ENCODE measurements at places on chromosomes 16 and 17.
A peak's percentile ranks its signal among the peaks of the same experiment; 100 is the strongest.

- no peak for DNase-seq
These were observed 13.9 kb downstream of the SMURF2 start for GRCh38 chr17:64648234-64648633.

GRCh38 chr16:71767060-71767900 is 41.4 kb downstream of the AP1G1 start:
- no peak for DNase-seq

GRCh38 chr17:8479431-8479947 is 43.8 kb downstream of the NDEL1 start:
- peak; percentile 82 for DNase-seq

DNA sequence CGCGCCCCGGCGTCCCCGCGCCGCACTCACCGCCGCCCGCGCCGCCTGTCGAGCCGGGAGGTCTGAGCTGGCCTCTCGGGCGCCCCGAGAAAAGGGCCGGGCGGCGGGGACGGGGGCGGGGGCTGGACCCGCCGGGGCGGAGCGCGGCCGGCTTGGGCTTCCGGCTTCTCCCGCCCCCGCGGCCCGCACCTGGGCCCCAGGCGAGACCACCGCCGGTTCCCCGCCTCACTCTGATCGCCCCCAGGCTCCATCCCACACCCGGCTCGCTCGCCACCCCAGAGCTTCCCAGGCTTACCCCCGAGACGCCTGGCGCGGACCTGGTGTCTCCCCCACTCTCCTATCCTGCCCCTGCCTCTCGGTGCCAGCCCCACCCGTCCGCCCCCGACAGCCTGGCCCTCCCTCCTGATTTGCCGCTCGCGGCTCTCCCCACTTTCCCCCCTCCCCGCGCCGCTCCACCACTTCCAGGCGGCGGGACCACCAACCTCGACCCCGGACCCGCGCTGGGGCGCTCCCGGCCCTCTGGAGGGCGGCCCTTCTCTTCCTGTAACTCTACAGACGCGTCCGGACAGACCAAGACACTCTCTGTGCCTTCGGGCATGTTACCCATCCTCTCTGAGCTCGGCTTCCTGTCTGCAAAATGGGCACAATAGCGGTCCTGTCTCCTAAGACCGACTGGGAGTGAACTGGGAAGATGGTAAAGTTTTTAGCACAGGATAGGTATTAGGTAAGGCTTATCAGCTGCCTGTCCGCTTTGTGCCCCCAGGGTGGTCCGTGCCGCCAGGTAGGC is at the start of gene LITAF:
LITAF (minus strand) TSS at position 64 of the 787 bp plus-strand sequence. CDS start 30,189 bp downstream, outside the sequence.
- peak; percentile 73 for DNase-seq

DNA sequence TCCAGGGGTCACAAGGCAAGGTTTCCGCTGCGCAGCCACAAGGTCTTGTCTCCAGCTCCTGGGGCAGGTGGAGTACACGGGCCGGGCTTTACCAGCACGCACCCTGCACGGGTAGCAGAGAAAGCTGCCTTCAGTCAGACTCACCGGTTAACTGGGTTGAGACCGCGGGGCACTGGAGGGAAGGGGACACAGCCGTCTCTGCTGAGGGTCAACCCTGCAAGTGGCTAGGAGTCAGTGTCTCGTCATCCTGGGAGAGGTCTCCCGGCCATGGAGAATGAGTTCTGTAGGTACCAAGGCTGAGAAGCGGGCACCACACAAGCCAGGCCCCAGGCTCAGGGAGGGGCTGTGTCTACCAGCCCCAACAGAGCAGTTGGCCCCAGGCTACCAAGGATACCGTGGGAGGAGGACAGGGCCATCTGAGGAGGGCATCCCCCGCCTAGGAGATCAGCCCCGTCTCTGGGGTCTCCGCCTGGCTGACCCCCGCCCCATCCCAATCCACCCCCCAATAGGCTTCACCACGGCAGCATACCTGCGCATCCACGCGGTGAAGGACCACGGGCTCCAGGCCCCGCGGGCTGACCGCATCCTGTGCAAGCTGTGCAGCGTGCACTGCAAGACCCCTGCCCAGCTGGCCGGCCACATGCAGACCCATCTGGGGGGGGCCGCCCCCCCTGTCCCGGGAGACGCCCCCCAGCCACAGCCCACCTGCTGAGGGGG is 2.8 kb upstream of the PRRT2 start:
- peak; percentile 61 for DNase-seq

DNA sequence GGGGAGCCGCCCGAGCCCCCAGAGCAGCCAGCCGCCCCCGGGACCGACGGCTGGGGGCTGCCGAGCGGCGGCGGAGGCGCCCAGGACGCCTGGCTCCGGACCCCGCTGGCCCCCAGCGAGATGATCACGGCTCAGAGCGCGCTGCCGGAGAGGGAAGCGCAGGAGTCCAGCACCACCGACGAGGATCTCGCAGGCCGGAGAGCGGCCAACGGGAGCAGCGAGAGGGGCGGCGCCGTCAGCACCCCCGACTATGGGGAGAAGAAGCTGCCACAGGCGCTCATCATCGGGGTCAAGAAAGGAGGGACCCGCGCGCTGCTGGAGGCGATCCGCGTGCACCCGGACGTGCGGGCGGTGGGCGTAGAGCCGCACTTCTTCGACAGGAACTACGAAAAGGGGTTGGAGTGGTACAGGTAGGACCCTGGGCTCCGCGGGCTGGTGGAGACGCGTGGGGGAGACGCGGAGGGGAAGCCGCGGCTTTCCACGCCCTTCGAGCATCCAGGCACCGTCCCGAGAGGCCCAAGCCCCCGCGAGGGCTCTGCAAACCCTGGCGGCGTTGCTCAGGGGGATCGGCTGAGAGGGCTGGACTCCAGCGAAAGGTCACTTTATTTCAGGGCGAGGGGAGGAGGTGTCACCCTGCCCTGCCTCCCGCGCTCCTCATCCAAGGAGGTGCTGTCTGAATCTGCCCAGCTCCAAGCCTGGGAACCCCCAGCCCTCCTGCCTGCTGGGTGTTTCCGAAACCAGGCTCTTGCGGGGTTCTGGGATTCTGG is 1.2 kb downstream of the HS3ST4 start:
- DNase-seq = no peak

- peak; percentile 86 for DNase-seq
These were observed at the start of gene FBXL19 for GRCh38 chr16:30923554-30924075. TSS of gene FBXL19 (plus strand) at chr16:30923572. CDS start at chr16:30925755, 2,183 bp downstream.

DNA sequence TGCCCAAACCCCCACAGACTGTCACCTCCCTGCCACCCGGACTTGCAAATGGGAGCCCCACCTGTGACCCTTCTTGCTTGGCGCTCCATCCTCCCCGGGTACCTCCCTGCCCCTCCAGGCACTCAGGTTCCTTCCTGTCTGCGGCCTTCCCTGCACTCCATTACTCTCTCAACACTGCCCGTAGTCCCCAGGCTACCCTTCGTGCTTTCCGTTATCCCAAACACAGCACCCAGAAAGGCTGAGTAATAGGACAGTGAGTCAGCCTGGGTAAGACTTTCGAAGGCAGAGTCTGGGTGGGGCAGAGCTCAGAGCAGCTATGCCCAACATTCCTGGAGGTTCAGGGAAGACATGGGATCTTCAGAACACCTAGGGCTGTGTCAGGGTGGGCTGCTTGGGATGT is 16.6 kb upstream of the C16orf74 start:
- no peak for DNase-seq

DNA sequence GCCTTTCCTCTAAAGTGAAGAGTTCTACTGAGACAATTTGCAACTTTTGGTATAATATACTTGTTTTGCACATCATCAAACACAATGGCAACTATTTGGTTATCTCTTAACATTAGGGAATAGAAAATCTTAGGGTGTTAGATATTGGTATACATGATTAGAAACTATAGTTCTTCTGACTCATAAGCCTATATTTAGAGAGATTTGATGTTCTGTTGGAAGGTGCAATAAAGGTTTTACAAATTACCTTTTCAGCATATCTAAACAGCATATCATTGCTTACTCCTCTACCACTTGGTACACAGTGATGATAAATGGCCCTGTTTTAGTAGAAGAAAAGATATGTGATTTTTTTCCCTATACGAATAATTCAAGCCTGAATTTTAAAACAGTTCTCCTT is 6.2 kb downstream of the EVI2B start:
- no peak for DNase-seq

GRCh38 chr17:266219-266618 is 84.8 kb upstream of the DOC2B start:
- DNase-seq = peak; percentile 25

DNA sequence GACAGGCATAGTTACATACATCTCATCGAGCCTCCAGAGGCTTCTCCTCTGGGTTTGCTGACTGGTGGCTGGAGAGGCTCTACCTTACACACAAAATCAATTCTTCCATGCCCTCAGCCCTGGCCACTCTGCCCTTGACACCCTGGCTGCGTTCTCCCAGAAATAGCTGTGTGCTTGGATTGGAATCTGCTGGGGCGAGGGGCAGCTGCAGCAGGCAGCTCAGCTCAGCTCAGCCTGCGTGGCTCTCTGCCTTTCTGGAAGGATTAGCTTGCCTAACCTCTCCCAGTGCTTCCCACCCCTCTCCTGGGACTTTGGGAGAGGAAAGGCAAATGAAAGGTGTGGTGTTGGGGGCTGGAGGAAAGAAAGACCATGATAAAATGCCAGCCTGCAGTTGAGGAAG is 216.1 kb downstream of the ENGASE start:
- no peak for DNase-seq

DNA sequence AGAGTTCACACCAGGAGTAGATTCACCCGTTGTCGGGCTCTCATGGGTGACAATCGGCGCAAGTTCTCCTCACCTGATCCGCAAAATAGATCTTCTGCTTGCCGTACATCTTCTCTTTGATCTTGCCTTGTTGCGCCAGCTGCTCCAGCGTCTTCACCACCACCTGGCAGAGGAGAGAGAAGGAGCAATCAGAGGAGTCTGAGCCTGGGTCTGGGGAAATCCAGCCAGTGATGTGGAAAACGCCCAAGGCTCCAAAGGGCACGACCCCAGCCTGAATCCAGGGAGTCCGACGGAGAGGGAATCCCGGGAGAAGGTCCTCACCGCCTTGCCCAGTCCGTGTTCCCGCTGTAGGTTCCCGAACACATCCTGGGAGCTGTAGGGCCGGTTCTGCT is 393 bp downstream of the PSMC3IP start:
- DNase-seq = no peak

DNA sequence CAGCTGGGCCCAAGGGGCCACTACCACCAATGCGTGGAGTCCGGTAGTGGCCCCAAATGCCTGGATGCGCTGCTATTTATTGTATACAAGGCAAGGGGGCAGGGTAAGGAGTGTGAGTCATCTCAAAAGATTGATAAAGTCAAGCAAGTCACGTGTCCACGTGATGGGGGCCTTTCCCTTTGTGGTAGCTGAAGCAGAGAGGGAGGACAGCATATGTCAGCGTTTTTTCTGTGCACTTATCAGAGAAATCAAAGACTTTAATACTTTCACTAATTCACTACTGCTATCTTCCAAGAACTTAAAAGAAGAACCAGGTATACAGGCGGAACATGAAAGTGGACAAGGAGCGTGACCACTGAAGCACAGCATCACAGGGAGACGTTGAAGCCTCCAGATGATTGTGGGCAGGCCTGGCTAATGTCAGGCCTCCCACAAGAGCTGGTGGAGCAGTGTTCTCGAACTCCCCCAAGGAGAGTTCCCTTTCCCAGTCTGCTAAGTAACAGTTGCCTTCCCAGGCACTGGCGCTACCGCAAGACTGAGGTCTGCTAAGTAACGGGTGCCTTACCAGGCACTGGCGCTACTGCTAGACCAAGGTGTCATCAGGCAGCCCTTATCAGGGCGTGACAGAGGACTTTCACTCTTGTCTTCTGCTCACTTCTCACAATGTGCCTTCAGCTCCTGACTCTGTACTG is 10.8 kb upstream of the ASB16 start:
- DNase-seq = no peak

DNA sequence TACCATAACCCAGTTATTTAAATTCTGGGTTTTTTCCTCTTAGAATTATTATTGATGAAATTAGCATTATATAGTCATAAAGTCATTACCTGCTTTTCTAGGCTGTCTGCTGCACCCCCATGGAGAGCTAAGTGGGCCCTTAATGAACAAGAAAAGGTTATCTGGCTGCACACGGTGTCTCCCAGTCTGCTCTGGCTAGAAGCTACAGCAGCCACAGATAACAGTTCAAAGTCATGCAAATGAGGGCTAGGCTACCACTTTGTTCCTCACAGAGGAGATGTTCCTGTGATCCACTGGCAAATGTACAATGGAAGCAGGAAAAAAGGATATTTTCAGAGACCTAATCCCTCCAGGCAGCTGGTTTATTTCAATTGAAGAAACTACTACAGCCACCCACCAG is 112.1 kb downstream of the SNX11 start:
- DNase-seq = no peak

DNA sequence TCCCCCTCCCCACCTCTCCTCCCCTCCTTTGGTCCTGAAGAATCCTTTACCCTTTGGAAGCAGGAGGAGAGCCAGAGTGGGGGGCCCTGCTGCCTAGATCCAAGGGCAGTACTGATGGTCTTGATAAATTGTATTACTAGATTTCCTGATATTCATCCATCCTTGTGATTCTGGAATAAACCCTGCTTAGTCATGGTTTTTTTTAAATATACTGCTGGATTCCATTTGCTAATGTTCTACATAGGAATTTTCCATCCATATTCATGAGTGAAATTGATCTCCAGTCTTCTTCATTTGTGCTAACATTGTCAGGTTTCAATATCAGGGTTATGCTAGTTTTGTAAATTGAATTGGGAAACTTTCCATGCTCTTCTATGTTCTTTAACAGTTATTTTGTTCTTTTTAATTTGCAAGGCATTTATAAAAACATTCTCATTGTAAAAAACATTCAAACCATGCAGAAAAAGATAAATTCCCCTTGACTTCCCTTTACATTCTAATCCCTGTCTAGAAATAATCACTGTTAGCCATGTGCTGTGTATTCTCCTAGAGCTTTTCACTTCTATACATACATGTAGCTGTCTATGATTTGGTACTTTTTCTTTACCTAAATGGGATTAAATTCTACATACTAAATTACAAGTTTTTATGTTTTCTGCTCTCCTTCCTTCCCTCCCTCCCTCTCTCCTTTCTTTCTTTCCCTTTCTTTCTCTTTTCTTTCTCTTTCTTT is 56.7 kb downstream of the CCDC42 start:
- no peak for DNase-seq

- no peak for DNase-seq
These were observed 12.1 kb upstream of the NDUFAB1 start for GRCh38 chr16:23608194-23608593.

GRCh38 chr16:11791144-11791828 is 5.8 kb downstream of the ZC3H7A start:
- peak; percentile 11 for DNase-seq

DNA sequence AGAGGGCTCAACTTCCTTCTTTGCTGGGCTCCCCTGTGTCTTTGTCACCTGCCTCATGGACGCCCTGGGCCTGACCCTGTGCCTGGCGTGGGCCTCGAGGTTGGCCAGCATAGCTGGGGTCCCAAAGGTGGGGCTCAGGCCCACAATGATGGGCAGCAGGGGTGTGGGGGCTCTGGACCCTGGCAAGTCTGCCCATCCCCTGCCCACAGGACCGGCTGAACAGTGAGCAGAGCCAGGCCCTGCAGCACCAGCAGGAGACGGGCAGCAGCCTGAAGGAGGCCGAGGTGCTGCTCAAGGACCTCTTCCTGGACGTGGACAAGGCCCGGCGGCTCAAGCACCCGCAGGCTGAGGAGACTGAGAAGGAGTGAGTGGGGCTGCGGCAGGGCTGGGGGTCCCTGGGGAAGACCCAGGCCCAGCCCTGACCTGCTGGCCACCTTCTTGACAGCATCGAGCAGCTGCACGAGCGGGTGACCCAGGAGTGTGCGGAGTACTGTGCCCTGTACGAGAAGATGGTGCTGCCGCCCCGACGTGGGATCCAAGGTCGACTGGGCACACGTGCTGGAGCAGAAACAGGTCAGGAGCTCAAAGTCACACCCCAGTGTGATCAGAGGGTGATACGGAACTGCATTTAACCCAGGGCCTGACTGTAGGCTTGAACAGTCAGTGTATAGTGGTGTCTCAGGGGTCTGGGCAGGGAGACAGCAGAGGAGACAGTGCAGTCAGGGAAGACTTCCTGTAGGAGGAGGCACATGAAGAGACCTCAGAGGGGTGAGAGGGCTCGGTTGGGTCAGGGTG is 3.8 kb downstream of the EVPLL start:
- DNase-seq = no peak
